ENCODE measurements at places on chromosomes 2 and 18.
A peak's percentile ranks its signal among the peaks of the same experiment; 100 is the strongest.

GRCh38 chr2:31020713-31021112 is 117.5 kb downstream of the GALNT14 start:
- DNase-seq = no peak

- peak; percentile 71 for DNase-seq
These were observed 123.5 kb upstream of the LGALSL start for GRCh38 chr2:64330281-64331113.

DNA sequence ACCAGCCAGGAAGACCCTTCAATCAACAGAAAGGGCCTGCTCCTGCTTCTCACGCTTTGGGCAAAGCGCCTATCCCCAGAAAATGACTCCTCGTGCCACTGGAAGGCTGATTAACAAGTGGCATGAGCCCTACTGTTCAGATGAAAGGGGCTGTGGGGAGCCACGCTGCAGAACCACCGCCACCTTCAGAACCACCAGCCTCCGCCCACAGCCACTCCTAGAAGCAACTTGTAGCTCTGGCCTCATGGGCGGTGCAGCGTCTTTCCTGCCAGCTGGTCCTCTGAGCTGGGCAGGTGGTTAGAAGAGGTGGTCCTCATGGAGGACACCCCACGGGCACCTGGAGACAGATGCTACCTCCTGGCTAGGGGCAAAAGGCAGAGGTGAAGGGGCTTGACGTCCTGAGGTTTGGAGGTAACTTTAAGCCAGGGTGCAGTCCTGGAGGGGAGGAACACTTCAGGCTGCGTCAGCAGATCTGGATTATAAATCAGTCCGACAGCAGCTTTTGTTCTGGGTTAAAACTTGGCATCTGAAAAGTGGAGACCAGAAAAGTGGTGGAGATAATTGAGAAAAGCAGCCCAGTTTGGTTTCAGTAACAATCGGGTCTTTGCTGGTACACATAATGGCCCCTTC is 861 bp upstream of the SEMA4C start:
- peak; percentile 63 for DNase-seq

DNA sequence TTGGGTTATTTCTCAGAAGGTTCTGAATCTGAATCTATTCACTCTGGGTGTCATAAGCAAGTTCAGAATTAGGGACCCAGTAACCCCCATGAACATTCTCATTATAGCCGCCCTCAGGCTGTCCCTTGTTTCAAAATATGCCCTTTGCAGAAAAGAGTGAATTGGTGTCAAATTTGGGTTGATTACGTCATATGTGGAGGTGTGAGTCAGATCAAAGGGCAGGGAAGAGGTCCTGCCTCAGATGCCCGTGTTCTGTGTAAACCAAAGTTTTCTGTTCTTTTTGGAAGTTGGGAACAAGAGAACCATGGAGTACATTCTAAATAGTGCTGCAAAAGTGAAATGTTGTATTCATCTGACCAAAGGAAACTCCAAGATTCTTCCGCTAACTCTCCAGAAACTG is 5.8 kb downstream of the FAM110C start:
- DNase-seq = no peak

GRCh38 chr2:159175927-159176326 is 110.6 kb downstream of the WDSUB1 start:
- DNase-seq = no peak

- DNase-seq = no peak
These were observed 56.9 kb upstream of the PELI1 start for GRCh38 chr2:64201151-64201550.

GRCh38 chr2:144331674-144332355 is 188.1 kb downstream of the ZEB2 start:
- DNase-seq = no peak

DNA sequence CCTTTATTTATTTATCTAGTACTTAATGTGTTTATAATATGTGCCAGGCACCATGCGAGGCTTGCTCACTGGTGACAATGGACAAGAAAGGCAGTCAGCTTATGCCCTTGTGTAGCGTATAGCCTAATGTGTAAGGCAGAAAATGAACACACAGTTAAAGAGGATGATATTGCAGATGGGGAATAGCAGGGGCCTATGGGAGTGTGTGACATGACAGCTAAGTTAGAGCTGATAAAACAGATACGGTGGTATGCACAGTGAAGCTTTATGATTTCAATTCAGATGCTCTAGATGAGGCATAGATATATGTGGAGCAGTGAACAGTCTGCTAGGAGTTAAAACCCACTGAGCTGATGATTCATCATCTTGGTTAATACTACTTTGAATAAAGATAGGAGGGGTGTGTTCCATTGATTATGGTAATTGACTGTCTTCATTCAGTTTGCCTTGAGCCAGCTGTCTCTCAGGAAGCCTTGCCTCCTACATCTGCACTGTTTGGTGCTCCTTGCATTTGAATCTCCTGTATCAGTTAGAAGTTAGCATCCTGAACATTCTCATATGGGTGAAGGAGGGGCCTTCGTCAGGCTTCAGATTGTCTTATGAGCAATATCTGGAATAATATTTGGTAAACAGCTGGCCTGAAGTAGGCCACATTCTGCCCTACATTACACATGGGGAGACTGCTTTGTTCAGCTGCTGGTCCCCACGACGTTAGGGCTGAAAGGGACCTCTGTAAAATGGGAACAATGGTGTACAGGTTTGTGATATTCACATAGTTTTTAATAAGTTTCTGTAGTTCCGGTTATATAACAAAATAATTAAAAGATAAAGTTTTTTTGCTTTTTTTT is 13.2 kb downstream of the MAP4K4 start:
- no peak for DNase-seq

GRCh38 chr2:75493230-75493629 is 67.5 kb downstream of the EVA1A start:
- DNase-seq = no peak

DNA sequence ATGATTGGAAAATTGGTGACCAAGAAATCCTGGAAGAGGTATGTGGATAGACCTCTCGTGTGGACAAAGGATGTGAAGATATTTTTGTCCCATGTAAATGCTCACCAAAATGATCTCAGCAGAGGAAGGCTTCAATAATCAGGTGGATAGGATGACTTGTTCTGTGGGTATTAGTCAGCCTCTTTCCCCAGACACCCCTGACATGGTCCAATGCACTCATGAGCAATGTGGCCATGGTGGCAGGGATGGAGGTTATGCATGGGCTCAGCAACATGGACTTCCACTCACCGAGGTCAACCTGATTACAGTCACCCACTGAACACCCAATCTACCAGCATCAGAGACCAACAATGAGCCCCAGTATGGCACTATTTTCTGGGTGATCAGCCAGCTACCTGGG is 20.2 kb downstream of the CHRNA1 start:
- DNase-seq = no peak

GRCh38 chr2:230827774-230828271 is 36.9 kb upstream of the ITM2C start:
- DNase-seq = no peak

GRCh38 chr2:118814368-118814767 is 33.1 kb downstream of the EN1 start:
- DNase-seq = no peak

- no peak for DNase-seq
These were observed 159.4 kb downstream of the GALNT14 start for GRCh38 chr2:30978854-30979253.

DNA sequence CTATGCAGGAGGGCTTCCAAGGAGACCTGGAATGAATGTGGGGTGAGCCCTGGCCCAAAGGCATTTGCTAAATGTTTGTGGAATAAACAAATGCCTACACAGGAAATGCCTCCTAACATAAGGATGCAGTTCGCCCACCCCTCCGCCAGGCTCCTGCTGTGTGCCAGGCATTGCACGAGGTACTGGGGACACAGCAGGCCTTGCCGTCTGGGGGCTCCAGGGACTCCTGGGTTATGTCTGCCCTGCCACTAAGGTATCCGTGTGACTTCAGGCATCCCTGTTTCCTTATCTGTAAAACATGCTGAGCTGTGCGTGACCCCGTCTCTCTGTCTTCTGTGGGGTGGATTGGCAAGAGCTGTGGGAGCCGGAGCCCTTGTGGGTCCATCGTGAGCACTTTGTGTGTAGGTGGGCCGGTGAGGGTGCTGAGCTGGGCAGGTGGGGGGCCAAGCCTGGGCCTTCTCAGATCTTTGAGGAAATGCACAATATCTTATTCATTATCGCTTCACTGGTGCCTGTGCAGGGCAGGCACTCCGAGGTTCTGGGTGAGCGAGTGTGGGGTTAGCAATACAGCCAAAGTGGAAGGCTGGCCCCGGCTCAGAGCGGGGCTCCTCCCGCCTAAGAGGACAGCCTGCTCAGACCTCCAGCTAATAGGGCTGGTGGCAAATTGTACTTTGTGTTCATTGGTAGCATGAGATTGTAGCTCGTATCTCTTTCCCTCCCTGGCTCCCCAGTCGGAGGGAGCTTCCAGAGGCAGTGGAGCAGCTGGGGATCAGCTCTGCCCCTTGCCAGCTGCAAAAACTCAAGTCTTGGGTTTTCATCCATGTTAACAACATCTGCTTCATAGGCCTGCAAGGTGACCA is 126.8 kb downstream of the GLI2 start:
- no peak for DNase-seq

GRCh38 chr2:9018534-9018933 is 15.1 kb upstream of the MBOAT2 start:
- DNase-seq = no peak

DNA sequence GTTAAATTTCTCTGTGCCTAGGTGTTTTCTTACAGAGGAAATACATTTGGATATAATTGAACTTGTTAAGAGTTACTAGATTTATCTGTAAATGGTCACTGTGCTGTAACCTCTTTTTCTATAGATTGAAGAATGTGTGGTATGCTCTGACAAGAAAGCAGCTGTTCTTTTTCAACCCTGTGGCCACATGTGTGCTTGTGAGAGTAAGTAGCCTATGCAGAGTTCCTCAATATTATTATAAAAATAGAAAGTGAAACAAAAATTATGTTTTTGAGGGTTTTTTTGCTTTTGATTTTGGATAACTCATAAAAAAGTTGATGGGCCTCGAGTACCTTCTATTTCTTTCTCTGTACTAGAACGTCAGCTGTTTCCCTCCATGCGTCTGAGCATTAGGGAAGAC is 112.4 kb downstream of the MIB1 start:
- DNase-seq = no peak

- DNase-seq = no peak
These were observed 11.5 kb downstream of the SPRED2 start for GRCh38 chr2:65420712-65421431.

GRCh38 chr2:181850936-181851560 is 40.5 kb upstream of the ITPRID2 start:
- no peak for DNase-seq

DNA sequence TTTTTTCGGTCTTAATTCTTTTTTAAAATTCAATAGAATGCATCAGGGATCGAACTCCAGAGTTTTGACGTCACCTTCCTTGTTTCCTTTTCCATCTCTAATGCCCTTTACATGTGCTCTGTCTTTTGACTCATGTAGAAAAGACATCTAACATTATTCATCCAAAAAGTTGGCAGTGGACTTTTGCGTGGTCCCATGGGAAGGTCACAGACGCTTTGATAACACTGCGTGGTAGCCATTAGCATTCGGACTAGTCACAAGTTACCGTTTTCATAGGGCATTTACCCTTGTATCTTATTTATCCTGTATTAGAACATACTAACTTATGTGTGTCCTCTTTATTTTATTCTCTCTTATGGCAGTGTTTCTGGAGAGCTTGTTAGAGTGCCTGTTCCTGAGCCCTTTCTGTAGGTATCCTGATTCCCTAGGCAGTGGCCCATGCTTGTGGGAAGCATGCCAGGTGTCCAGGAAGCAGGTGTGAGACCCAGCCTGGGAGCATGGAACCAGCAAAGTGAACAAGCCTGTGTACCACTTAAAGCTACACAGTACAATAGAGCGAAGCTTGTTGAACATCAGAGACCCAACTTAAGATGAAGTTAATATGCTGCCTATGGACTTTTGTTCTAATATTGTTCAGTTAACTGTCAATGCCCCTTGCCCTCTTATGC is 73.6 kb upstream of the RBM44 start:
- DNase-seq = no peak

DNA sequence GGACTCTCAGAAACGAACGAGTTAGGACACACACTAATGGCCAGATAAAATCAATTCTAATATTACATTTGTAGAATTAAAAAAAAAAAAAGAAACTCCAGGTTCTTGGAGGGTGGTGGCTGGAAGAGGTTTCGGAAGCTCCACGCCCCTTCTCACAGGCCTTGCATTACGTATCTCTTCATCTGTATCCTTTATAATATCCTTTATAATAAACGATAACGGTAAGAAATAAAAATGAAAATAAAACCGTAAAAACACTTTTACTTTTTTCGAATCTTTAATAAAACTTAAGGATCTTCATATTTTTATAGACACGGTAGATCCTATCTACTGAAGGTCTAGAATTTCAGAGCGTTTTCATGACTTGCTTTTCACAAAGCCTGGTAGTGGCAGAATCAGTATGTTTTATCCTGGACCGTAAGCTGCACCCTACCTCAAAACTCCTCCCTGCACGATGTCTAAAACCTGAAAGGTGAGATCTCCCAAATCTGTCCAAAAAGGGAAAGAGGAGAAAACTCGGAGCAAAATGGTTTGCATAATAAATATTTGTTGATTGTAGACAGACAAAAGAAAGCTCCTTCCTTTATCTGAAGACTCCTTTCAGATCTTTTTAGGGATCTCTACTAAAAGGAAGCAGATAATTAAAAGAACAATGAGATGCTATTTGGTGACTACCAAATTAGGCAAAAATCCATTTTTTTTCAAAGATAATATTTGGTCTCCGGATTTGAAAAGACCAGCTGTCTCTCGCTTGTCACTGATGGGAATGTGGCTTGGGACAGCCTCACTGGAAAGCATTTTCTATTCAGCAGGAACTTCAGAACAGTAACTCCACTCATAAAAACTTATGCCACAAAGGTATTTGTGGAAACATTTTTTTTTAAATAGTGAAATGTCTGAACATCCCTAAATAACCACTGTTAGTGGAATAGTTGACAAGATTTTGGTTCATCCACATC is 2.0 kb upstream of the CXCR4 start:
- no peak for DNase-seq

GRCh38 chr2:39730685-39731302 is 48.3 kb downstream of the THUMPD2 start:
- DNase-seq = no peak

- no peak for DNase-seq
These were observed 58.0 kb upstream of the EML6 start for GRCh38 chr2:54665436-54665856.

- DNase-seq = no peak
These were observed 101.4 kb downstream of the COLEC12 start for GRCh38 chr18:398935-399630.

DNA sequence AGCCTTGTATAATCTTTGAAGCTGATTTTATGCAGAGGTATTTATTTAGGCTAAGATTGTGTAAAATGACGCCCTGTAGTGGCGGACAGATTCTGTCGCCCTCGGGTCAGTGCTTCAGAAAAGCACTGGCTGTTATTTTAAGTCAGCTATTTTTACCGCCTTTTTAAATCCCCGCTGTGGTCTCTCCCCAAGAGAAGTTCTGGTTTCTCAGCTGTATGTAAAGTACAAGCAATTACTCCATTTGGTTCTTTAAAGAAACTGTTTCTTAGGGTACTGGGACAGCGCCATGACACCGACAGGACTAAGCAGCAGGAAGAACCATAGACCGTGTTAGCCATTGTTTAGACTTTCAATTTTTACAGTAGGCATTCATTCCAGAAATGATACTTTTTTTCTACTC is 65.0 kb downstream of the UGGT1 start:
- DNase-seq = no peak
